CD14-positive monocyte (primary cell): ENCODE measurements at places on chromosomes 5 and 9.

DNA sequence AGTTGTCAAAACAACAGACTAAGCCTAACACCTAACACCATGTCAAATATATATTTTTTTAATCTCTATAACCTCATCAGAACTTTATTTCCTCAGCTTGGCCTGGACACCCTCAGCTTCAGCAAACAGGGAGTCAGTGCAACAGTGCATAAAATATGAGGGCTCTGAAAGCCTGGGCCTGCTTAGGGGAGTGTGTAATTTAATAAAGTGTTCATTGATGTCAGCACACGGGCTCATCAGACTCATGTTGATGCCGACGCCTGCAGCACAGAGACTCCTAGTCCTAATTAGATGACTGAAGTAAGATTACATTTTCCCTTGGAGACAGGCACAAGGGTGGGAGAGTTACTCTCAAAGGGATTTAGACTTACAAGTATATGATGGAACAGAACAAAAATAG is 37.8 kb downstream of the CDH10 start:
- DNase-seq = no peak

DNA sequence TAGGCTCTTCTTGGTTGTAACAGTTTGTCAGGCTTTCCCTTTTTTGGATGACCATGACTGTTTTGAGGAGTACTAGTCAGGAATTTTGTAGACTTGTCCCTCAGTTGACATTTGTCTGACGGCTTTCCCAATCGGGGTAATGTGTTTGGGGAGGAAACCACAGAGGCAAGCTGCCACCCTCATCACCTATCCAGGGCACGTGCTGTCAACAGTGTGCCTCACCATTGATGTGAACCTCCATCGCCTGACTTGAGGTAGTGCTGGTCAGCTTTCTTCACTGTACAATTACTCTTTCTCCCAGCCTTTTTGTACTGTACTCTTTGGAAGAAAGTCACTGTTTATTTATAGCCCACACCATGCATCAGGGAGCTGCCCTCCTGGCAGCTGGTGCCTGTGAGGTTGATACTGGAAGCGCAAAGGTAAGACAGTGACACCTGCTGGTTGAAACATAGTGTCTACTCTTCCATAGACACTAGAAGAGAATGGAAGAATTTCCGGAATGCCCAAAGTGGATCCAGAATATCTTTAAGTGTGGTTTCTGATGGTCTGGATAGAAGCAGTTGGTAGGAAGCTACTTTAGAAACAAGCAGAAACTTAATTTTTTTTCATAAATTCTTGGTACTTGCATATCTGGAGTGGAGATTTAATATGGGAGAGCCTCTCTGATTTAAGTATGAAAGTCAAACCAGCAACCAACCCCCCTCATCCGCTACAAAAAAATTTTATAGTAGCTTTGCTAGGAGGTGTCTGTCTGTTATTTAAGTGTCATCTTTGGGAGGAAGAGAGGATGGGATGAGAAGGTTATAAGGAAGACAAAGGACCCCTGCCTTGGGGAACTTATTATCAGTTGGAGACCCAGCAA is 69.3 kb downstream of the SNX30 start:
- no peak for DNase-seq

GRCh38 chr9:121662891-121663580 is 11.6 kb downstream of the DAB2IP start:
- DNase-seq = no peak

- no peak for DNase-seq
Measured at GRCh38 chr5:27788184-27788583, 749.8 kb upstream of the CDH9 start.

DNA sequence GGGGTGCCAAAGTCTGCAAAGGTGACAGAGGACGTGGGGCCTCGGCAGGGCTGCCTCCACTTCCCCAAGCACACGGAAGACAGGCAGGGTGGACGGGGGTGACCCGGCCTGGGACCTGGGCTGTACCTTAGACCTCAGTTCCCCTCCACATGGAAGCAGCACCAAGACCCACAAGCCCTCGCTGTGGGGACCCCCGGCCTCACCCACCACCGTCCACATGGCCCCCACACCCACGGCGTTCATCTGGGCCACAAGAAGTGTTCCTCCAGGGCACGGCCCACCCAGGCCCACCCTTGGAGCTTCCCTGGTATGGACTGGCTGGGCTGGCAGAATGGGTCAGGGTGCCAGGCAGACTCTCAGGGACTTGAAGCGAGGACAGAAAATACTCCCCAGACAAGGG is 45.8 kb upstream of the NKD2 start:
- no peak for DNase-seq

DNA sequence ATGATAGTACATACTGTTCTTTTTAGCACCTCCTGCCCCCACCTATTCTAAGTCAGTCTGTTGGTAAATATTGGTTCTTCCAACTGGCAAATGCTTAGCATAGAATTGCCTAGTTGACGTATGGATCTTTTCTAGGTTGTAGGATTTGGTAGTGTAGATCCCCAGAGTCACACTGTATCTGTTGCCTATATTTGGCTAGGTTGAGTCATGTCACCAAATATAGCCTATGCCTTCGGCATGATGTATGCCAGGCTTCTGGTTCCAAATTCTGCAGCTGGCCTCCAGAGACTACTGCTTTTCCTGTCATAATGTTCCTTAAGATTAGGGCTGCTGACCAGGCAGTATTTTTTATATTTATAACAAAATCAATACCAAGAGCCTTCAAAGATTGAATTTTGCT is 38.2 kb downstream of the CPEB4 start:
- no peak for DNase-seq

DNA sequence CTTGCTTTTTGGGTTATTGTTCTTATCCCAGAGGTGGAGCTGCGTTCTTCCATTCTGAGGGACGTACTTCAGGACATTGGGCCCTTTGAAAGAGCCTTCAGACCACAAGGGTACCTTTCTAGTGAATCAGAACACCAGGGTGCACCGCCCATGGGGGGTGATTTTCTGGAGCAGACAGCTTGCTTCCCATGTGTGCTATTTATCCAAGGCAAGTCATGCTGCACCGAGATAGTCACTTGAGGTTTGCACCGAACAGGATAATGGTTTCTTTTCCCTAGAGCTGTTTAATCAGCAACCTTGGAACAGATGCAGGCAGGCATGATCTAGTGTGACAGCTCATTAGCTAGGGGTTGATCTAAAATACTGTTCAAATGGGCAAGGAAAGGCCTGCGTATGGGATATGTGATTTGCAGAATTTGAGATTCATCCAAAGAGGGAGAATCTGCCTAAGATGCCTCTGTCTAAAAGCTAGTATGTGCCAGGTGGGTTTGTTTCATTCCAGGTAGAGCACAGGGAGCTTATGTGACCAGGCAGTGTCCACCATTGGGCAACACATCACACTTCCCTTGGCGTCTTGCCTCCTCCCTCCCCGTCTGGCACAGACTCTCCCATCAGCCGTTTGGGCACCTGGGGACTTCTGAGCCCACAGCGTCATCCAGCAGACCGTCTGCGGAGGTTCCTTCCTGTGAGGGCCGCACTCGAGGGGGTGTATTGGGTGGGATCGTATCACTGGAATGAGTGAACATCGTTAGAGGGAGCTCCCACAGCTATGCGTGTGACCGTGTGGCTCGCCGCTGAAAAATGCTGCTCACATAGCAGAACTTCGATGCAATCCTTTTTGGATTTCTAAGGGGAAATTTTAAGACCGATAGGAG is 23.0 kb downstream of the ABL1 start:
- DNase-seq = no peak

DNA sequence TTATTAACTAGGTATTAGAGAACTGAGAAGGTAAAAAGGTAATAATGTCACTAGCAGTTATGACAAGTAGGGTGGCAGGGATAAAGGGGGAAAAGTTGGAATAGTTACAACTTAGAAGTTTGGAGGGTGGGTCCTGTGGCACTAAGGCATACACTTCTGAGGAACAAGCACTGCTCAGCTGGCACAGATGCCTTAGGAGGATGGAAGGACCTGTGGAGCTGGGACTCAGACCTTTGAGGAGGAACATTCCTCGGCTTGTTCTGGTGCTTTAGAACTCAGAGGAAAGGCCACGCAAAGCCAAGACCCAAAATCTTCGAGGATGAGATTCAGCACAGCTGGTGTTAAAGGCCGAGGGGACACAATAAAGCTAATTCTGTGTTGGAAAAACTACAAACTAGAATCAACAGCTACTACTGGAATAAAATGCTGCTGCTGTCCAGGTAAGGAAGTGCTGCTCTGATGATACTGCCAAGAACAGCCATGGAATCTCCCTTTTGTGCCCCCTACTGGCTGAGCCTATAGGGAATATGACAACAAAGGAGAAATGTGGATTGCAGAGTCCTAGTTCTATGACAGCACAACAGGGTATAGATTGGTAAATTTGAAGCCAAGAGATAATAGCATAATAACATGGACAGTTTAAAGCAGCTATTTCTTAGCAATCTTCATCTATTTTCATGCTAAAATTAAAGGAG is 126.7 kb downstream of the SLC25A46 start:
- no peak for DNase-seq

GRCh38 chr9:98359569-98359968 is 104.1 kb upstream of the TBC1D2 start:
- no peak for DNase-seq

DNA sequence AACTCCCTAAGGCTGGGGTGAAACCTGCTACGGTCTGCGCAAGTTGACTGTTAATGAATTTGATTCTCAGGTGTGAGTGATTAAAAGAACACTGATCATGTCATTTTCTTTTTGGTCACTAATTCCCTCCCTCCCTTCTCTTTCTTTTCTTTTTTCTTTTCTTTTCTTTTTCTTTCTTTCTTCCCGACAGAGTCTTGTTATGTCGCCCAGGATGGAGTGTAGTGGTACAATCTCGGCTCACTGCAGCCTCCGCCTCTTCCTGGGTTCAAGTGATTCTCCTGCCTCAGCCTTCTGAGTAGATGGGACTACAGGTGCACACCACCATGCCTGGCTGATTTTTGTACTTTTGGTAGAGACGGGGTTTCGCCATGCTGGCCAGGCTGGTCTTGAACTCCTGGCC is 2.6 kb downstream of the ANXA1 start:
- no peak for DNase-seq

DNA sequence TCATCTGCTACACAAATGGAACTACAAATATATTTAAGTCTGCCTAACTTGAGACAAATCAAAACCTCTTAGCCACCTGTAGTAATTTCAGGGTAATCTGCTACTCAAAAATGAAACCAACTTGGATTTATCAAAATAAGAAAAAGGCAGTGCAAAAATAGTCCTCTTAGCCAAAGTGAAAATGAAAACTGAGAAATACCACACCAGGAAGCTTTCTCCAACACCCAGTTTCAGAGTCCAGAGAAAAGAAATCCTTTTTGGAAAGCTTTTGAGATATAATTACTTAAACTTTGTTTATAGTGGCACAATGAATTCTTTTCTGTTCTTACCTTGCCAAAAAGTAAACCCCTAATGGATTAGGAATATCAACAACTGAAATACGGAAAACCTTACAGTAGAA is 990.4 kb downstream of the EFNA5 start:
- DNase-seq = no peak

DNA sequence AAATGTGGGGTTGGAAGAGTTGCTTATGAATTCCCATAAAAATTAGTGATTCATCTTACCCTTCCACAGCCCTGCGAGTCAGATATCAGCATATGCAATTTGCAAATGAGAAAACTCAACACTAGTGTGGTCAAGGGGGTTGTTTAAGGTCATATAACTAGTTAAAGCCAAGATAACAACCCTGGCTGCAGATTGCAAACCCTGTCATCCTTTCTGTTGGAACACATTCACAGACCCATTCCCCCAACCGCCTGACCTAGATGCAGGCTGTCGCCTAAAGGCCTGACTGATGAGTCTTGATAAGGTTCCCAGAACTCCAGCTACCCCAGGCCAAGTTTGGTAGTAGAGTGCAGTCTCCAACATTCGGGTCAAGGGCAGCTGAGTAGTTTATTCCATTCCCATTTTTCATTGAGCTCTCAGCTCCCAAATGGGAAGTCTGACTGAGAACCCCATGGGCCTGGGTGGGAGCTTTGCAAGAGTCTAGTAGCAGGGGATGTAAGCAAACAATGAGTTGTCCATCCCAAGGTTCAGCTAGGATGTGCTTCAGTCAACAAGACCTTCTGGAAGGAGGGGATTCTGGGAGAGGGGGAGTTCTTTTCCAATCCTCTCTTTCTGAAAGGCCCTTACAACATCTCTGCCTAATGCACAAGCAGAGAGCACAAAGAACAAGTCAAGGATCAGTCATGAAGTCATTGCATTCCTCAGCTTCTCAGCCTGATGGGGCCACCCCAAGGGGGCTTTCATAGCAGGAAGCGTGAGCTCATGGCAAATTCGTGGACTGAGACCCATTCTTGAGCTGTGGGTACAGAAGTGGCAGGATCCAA is 40.3 kb downstream of the ADAM19 start:
- DNase-seq = no peak

DNA sequence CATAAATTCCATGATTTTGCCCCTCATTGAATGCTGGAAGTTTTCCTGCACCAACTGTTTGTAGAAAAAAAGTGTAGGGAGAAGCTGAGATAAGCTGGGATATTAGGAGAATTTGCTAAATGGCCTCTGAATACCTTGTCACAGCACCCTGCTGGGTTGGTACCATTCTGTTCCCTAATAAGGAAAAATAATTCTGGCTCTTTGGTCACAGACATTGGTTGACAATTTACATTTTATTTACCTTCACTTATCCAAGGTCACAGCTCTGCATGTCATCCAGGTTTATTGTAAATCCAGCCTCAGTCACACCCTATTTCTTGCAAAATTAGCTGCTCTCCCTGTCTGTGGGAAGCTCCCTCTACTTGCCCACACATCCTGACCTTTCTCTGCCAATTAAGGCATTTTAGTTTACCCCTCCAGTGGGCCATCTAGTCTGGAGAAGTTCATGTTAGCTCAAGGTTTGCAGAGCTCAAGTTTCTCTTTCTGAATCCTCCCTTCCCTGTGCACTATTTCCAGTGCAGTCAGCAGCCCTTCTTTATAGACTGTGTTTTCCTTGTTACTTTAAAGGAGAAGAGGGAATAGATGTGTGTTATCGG is 115.4 kb upstream of the NTRK2 start:
- no peak for DNase-seq

DNA sequence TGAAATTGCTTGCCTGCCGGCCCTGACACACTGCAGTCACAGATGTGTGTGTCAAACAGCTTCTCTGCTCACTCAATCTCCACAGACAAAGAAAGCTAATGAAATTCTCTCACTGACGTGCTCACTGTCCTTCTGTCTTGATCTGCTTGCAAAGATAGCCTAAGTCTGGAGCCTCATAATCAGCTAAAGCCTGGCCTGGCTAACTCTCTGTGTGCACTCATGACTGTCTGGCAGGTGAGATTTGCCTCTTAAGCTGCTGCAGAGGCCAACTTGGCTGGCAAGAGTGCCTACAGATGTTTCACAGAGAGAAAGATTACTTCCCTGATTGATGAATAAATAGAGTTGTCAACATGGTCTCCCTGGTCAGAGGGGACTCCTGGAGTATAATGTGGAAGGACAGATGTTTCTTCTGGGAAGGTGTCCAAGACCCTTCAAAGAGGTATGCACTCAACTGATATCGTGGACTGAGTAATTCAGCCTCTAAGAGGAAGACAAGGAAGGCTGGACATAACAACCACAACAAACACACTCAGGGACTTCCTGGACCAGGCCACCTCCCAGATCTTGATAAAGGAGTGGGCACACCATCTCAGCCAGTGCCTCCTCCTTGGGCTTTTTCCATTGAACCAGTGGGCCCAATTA is 362.0 kb downstream of the SPOCK1 start:
- no peak for DNase-seq
